ENCODE measurements at places on chromosomes 11 and 22. TPM values are rescaled to one million over a fixed set of nuclear protein-coding genes. Genes with fewer than 3 reads are reported as not detected.

- H3K36me3 ChIP-seq, result no peaks in the 10 kb centered on the region
- H3K27me3 ChIP-seq, result no peaks in the 10 kb centered on the region
- DNase-seq, result no peak
- no peak overlapping the region for H3K27ac ChIP-seq
- H3K4me1 ChIP-seq, result no peaks in the 10 kb centered on the region
Observed at GRCh38 chr11:61035526-61035835, 64.0 kb downstream of the CD6 start.

The MUC6 gene
- total RNA-seq, result not detected

DNA sequence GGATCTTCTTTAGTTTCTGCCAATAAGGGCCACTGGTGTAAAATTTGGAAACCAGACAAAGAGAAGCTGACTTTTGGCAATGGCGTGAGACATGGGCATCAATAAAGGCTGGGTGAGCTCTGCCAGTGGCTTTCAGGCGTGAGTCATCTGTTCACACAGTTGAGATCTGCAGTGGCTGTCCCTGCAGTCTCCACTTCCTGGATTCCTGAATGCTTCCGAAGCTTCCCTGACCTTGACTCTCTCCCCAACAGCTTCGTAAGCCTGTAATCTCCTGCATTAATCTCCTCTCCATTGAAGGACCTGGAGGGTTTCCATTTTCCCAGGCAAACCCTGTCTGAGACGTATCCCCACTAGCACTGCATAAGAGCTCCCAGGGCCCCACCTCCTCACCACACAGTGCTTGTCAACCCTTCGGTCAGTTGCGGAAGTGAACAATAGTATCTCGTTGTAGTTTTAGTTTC is 574.7 kb downstream of the TBC1D22A start:
- H3K27ac ChIP-seq, result no peak overlapping the region
- peaks cover 46% of the 10 kb centered on the region for H3K36me3 ChIP-seq
- no peaks in the 10 kb centered on the region for H3K4me1 ChIP-seq

DNA sequence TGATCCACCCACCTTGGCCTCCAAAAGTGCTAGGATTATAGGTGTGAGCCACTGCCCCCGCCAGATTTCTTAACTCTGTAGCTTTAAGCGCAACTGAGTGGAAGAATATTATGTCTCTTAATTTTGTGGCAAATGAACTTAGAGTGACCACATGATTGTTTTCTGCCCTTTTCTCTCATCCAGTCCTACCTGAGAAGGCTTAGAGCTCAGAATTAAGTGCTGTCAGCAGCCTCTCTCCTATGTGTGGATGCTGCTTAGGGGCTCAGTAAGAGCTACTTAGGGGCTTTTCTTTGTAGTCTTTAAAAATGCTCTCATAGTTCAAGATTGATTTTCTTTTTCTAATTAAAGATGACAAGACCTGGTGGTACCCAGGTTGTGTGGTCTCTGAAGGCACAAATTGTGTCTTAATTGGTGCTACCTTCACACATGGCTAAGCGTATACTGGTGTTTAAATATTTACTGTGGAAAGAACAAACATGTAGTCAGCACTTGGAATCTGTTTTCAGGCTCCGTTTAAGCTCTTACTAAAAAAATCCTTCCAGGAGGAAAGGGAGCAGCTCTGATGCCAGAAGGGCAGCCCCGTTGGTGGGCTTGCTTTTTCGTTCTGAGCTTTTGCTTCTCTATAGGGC is 59.3 kb downstream of the DEPDC5 start:
- no peak overlapping the region for H3K4me3 ChIP-seq
- DNase-seq, result no peak
- H3K36me3 ChIP-seq, result peaks cover 25% of the 10 kb centered on the region
- no peaks in the 10 kb centered on the region for H3K4me1 ChIP-seq

The TYR gene
- total RNA-seq, result not detected

The FTH1 gene
- 1,505 TPM for total RNA-seq

Data from H9 (cell line).